ENCODE measurements at places on chromosomes 1 and 21.

- no peak for DNase-seq
Measured at GRCh38 chr1:160353223-160353622, 10.0 kb downstream of the NCSTN start.

DNA sequence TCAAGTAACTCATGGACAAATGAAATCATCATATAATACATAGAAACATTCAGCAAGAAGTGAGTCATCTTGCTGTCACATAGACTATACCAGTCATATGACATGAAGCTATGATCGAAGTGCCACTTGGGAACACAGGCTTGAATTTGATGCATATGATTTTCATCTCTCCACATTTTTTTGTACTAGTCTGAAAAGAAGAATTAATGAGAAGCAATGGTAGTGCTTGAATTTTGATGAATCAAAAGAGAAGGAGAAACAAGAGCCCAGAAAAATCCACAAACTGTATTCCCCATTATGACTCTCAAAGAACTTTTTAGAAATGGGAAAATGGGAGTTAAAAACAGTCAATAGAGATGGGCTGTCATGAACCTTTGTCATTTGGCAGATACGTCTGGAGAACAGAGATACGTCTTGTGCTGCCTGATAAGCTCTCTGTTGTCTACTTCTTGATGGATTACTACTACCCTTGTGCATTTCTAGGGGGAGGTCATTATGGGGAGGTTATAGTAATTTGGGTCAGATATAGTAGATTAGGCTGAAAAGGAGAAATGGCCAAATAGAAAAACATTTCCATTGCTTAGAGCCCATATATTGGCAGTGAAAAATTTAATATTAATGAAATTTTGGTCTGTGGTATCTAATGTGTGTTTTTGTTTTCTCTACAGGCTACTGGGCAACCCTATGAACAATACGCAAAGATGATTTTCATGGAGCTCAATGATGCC is 8.0 kb upstream of the LEPR start:
- no peak for DNase-seq

- DNase-seq: no peak
Measured at GRCh38 chr1:152926091-152926490, 17.7 kb downstream of the IVL start.

- DNase-seq: no peak
Measured at GRCh38 chr1:204760757-204761156, 75.2 kb upstream of the LRRN2 start.

GRCh38 chr1:212752934-212753497 is 38.6 kb downstream of the NSL1 start:
- DNase-seq: no peak

GRCh38 chr1:207935166-207935583 is 24.2 kb upstream of the CD34 start:
- DNase-seq: no peak

DNA sequence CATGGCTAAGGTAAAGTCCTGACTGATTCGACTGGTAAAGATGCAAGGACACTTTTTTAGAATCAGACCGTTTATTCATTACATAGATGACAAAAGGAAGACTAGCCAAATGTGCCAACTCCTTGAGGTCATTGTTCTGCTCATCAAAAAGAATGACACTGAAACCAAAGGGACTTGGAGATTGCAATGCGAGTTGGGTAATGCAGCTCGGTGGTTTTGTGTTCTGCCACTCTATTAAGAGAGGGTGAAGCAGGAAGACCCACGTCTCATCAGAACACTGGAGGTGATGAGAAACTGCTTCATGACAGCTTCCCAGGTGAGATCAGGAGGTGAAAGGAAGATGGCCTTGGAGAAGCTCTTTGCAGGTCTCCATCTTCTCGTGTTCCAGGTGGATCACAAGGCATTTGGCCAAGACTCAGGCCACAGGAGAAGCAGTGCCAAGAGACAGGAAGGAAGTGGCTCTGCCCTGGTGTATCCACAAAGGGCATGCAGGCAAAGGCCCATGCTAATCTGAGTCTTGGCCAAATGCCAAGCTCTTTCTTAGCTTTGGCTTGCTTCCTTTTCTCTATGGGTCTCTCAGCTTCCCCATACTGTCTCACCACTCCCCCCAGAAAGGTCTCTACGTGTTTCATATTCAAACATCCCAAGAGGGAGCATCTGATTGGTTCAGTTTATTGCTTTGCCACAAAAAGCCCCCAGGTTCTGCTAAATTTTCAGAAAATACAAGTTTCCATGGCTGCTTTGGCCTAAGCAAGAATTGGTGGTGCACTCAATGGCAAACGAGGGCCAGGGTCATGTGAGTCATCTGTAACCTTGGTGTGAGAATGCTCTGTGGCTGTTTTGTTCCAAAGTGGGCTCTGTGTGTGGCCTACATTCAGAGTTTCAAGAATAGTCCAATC is 5.7 kb upstream of the CCT8 start:
- DNase-seq: no peak

GRCh38 chr1:157562515-157562914 is 10.2 kb upstream of the FCRL5 start:
- DNase-seq: no peak

GRCh38 chr1:236514703-236515442 is 8.9 kb upstream of the LGALS8 start:
- DNase-seq: no peak

- peak; percentile 90 for DNase-seq
Measured at GRCh38 chr1:150979092-150980056, 2.7 kb upstream of the ANXA9 start.

- no peak for DNase-seq
Measured at GRCh38 chr1:239302696-239303095, 83.7 kb upstream of the CHRM3 start.
